Bronchial epithelial cell (primary cell): ENCODE measurements at places on chromosomes 7 and 10.

DNA sequence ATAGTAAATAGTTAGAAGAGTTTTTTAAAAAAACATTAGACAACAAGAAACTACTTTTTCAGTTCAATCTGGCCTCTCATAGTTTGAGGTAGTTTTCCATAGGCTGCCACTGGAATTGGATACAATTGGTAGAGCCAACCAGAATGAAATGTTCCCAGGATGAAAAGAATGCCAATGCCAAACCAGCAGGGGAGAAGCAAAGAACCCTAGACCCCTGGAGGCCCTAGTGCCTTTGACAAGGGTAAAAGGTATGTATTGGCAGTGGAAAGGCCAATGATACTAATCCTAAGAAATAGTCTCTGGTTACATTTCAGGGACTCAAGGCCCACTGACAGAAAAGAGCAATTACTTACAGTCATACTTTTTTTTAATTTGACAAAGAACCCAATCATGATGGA is 77.4 kb upstream of the SEM1 start:
- no peak for DNase-seq

DNA sequence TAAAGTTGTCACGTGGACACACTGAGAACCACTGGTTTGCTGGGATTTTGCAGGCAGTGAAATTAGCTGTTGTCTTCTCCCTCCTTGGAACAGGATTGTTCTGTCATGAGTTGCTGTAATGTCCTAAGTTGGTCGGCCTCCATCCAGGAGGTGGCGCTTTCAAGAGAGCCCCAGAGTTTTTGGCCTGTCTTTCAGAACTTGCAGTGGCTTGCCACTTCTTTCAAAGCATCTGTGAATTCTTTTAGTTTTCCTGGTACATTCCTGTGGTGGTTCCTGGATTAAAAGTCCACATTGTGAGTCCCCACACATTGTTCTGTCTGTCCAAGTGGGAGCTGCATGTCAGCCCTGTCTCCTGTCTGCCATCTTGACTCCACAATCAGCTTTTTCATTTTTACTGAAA is 133.8 kb downstream of the PON1 start:
- no peak for DNase-seq

GRCh38 chr10:77377678-77378352 is 259.8 kb downstream of the KCNMA1 start:
- DNase-seq = no peak

- no peak for DNase-seq
Observed at GRCh38 chr7:108575156-108575555, 5.5 kb downstream of the DNAJB9 start.

DNA sequence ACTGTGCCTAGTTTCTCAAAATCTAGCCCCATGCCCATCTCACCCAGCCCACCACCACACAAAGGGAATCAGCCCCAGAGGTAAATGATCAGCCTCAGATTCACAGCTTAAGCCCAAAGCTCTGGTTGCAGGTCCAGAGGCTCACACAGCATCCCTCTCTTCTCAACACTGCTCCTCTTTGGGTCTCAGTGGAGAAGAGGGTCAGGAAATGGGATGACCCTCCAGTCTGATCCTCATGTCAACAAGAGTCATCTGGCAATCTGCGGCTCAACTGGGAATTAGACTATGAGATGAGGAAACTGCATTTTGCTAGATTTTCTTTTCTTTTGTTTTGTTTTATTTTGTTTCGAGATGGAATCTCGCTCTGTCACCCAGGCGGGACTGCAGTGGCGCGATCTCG is 126.2 kb upstream of the PDLIM1 start:
- DNase-seq = no peak

DNA sequence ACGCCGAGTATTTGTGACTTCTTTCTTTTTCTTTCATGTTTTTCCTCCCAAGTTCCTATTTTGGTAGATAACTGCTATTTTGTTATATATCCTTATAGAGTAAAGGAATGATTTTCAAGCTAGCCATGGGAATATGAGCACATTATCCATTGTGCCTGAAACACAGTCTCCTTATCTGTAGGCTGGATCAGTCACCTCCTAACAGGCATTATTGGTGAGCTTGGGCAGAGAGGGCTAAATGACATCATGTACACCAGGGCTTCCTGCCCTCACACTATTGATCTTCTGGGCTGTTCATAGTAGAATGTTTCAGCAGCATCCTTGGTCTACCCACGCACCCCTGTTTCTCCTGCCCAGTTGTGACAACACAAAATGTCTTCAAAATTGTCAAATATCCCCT is 88.1 kb upstream of the CTBP2 start:
- DNase-seq = no peak

DNA sequence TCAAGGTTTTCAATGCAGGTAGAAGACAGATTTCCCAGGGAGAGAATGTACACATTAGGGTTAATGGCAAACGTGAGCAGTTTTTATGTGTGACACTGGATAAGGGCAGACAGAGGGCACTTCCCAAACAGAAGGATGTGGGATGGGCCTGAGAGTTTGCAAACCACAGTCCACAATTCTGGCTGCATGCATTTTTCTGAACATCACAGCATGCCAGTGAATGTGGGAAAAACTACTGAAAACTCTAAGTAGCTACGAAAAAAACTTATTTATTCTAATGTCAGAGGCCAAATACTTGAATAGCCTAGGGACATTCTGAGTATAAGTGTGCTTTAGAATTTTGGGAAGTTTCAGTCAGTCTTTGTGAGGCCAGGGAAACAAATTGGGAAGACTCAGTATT is 145.9 kb downstream of the NRCAM start:
- no peak for DNase-seq

GRCh38 chr10:119333146-119333792 is 125.9 kb downstream of the GRK5 start:
- peak; percentile 48 for DNase-seq

DNA sequence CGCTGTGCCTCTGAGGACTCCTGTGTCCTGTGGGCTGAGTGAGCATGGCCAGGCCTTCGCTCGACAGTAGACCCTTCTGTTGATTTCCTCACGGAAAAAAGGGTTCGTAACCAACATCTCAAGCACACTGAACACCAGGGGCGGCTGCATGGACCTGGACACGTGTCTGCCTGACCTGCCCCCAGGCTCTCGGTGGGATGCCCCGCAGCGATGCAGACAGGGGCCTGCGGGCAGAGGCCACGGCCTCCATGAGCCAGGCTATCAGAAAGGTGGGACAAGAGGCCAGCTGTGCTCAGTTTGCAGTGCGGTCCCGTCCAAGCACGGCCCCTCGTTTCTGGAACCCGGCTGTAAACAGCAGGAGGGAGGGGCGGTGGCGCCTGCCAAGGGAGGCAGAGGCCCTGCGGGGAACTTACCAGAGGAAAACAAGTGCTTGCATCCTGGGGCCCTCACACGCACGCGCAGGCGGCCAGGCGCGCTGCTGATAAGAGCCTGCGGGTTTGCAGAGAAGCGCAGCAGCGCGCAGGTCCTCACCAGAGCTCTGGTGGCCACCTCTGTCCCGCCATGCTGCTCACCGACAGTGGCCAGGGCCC is 10.6 kb downstream of the GPR146 start:
- DNase-seq = no peak

DNA sequence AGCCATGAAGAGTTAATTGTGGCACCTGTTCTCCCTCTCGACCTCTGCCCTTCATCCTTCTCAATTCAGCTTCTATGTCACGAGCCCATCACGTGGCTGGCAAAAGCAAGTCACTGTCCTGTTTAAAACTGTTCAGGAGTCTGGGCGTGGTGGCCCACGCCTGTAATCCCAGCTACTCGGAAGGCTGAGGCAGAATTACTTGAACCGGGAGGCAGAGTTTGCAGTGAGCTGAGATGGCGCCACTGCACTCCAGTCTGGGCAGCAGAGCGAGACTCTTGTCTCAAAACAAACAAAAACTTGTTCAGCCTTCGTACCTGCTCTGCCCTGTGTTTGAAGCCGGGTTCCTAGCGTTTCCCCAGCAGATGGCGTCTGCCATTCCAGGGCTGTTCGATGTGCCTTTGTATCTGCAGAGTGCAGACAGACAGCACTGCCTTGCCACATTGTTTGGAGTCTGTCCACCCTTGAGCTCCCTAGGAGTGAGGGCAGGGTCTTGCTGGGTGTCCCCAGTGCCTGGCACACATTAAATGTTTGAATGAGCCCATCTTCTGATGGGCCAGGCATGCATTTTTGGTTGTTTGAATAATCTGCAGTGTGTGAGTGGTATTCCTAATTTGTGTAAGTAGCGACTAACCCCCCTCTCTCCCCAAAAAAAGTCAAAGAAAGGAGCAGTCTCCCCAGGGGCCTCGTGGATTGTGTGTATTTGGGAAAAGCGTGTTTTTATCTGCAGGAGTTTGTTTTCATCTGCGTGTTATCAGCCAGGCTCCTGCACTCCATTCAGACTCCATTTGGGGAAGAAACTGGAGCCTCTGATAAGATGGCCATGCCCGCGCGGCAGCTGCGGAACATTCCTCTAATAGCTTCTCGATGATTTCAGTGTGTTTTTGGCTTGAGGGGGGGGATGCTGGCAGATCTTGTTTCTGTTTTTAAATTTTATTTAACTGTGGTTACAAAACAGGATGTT is 61.2 kb downstream of the DNAJB6 start:
- DNase-seq = peak; percentile 65

- peak; percentile 44 for DNase-seq
Observed at GRCh38 chr10:4595719-4596319, 230.2 kb upstream of the AKR1E2 start.

- DNase-seq = no peak
Observed at GRCh38 chr7:132279718-132280117, 296.6 kb downstream of the PLXNA4 start.

GRCh38 chr7:152516216-152516615 is 80.4 kb upstream of the KMT2C start:
- no peak for DNase-seq

GRCh38 chr7:147980826-147981813 is 609.4 kb upstream of the C7orf33 start:
- DNase-seq = no peak

- no peak for DNase-seq
Observed at GRCh38 chr10:88066876-88067275, 203.5 kb downstream of the PTEN start.

DNA sequence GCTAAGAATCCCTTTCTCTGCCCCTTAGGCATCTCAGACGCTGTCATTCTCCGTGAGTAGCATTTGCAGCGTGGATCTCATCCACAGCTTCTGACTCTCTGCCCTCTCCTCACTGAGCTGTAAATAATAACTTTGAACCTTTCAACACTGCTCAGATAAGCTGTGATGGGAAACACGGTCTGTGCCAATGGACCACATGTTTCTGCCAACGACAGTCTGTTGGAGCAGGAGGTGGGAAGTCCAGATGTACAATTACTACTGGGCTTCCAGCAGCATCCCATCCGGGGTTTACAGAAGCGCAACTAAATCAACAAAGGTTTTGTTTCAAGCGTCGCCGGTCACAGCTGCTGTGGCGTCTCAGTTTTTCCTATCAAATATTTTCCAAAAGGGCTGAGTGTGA is 1110.6 kb downstream of the TYW1 start:
- no peak for DNase-seq

DNA sequence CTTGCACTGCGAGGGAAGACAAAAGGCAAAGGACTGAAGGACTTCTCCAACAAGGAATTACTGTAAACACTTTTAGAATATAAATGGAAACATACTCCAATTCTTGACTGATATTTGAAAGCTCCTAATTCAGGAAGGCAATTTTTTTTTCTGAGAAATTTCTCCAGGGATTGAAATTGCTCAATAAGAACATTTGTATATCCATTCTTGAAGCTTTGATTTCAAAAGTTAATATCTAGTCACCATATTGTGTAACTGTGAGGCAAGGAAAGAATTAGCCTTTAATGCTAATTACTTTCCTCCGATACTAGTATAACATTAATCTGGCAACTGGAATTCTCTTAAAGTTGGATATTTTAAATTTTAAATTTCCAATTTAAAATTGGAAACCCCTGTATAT is 188.4 kb upstream of the COL1A2 start:
- no peak for DNase-seq

DNA sequence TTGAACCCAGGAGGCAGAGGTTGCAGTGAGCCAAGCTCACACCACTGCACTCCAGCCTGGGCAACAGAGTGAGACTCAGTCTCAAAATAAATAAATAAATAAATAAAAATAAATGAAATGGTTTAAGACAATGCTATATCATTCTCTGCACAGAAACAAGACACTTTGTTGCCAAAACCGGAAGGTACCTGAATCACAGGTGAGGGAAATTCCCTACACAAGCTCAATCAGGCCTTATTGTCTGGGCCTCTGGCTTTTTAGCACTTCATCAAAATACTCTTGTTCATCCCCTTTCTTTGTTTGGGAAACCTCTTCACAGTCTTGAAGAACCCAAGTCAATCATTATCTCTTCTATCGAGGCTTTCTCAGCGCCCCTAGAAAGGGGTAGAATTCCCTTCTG is 166.1 kb upstream of the NPSR1 start:
- peak; percentile 13 for DNase-seq

GRCh38 chr7:23852988-23853387 is 143.0 kb downstream of the STK31 start:
- DNase-seq = no peak

DNA sequence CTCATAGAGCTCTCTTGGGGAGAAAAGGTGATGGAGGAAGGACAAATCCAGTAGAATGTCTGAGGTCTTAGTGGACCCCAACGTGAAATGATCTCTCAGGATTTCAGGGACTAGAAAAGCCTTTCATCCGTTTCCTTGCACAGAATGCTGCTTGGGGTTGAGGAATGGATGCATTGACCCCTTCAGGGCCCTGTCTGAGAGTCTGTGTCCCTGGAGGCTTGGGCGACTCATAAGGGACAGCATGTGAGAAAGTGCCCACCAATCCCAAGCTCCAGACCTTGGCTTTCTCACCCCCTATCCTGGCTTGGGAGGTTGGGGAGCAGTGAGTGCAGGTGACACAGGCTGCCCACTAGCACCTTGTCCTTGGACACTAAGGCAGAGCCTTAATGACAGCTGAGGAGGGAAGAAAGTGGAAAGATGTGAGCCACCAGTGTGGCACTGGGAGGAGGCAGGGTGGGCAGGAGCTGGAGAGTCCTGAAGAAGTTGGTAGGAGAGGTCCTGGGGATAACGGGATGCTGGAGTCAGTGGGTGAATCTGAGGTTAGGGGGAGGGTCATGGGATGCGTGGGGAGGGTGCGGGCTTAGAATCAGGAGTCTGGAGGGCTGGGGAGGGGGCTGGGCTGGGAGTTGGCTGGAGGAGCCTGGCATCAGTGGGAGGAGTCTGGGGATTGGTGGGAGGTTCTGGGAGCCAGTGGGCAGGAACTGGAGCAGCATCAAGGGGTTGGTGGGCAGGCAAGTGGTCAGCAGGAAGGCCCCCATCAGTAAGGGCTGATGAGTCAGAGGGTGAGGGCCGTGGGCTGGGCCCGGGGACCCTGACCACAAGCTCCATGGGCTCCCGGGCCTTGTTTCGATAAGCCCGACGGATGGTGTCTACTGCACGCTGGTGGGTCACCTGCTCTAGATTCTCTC is 8.6 kb downstream of the LZTS2 start:
- DNase-seq = no peak

DNA sequence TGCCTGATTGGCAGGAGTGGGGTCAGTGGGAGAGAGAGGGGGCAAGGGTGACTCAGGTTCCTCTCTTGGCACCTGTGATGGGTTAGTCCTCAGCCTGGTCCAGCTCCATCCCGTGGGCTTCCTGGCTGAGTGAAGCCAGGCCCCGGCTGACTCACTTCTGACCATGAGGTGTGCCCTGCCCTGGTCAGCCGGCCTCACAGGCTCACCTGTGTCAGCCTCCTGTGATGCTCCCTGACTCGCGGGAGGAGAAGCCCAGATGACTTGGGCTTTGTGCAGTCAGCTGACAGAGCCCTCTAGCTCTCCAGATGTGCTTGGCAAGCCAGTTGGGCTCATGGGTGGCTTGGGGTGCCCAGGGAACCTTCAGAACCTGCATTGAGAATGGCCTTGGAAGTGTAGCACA is 16.0 kb upstream of the PPIF start:
- no peak for DNase-seq

GRCh38 chr10:10911471-10911921 is 106.2 kb upstream of the CELF2 start:
- DNase-seq = peak; percentile 94

GRCh38 chr10:133306941-133307379 is 1.7 kb downstream of the TUBGCP2 start:
- DNase-seq = no peak
